ENCODE measurements at places on chromosomes 7 and 10.

DNA sequence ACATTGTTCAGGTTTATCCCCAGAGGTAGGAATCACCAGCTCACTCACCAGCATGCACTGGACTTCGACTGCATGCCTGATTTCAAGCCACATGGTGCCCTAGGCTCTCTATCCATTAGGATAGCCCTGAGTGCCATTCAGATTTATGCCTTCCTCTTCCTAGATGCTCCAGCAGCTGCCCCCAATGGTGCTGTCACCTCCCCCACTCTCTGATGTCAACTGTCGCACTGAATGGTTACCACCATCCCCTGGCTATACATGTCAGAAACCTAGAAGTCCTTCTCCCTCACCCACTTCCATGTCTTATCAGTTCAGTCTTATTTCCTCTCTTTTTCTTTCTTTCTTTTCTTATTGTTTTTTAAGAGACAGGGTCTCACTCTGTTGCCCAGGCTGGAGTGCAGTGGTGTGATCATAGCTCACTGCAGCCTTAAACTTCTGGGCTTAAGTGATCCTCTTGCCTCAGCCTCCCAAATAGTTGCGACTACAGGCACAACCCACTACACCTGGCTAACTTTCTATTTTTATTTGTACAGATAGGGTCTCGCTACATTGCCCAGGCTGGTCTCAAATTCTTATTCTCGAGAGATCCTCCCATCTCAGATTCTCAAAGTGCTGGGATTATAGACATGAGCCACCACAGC is 2.9 kb downstream of the SFXN4 start:
- no peak for DNase-seq

- no peak for DNase-seq
These were observed 42.2 kb upstream of the EGR2 start for GRCh38 chr10:62858364-62858763.

GRCh38 chr10:27581225-27581624 is 77.1 kb downstream of the RAB18 start:
- DNase-seq = no peak

- DNase-seq = no peak
These were observed 47.6 kb upstream of the ENO4 start for GRCh38 chr10:116801658-116802057.

GRCh38 chr7:114413761-114414155 is 857 bp upstream of the FOXP2 start:
- DNase-seq = no peak

DNA sequence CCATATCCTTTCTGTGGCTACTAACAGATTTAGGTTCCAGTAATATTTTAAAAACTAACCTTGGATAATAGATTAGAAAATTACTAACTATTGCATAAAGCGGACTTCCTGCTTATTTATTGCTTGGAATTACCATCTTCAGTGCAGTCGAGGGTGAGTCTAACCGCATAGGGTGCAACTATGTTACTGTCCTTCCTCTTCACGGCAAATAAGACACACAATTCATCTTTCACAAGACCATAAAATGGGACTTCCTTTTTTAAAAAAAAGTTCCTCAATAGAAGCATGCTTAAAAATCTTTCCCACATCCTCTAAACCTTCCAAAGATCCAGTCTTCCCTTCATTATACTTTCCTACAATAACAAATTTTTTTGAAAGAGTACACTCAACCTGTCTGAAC is 2.1 kb downstream of the SLC25A40 start:
- peak; percentile 90 for DNase-seq

DNA sequence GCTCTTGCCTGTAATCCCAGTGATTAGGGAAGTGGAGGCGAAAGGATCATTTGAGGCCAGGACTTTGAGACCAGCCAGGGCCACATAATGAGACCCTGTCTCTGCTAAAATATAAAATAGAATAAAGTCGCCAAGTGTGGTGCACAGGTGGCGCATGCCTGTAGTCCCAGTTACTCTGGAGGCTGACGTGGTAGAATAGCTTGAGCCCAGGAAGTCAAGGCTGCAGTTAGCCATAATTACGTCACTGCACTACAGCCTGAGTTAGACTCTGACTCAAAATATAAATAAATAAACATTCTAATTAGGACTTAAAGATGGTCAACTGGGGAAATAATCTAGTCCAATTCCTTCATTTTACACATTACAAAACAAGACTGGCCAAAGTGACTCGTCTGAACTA is 768 bp downstream of the CHCHD2 start:
- peak; percentile 70 for DNase-seq

DNA sequence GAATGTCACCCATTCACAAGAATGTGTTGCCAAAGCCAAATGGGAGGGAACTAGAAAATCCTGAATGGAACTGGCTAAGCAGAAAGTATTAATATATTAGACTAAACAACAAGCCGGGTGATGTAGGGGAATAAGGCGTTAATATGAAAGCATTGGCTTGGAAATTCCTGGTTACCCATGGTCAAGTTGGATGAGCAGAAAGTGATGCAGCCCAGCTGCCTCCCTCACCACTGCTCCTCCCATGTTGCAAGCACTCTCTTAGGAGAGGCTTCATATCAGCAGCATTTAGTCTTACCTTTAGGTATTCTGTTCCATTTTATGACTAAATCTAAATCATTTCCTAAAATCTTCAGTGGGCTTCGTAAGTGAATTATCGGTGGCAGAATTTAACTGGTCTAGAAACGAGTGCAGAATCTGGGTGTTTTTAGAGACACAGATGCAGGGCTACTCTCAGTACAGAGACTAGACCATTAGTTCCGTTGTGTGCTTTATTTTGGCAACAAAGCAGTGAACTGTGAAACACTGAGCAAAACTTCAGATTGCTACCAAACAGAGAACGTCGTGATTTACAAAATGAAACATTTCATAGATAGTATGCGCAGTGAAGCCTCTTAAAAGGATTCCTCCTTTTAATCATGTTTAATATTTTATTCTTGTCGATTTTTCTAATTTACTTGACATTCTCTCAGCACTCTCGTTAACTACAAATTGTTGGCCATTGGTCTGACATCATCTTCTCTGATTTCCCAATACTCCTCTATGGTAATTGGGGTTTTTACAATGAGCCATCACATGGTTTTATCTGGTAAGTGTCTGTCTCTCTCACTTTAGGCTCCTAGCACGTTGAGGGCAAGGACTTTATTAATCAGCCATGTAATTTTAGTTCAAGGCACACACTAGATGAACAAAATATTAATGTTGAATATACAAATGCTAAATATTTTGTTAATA is 22.0 kb upstream of the HGF start:
- DNase-seq = no peak

DNA sequence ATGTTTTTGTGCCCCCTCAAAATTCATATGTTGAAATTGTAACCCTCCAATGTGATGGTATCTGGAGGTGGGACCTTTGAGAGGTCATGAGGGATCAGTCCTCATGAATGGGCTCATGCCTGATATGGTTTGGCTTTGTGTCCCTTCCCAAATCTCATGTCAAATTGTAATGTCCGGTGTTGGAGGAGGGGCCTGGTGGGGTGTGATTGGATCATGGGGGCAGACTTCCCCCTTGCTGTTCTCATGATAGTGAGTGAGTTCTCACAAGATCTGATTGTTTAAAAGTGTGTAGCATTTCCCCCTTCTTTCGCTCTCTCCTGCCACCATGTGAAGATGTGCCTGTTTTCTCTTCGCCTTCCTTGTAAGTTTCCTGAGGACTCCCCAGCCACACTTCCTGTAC is 53.4 kb downstream of the TLL2 start:
- no peak for DNase-seq

GRCh38 chr10:6659451-6659850 is 79.4 kb upstream of the PRKCQ start:
- no peak for DNase-seq

GRCh38 chr7:157397731-157398691 is 61.2 kb downstream of the DNAJB6 start:
- no peak for DNase-seq

DNA sequence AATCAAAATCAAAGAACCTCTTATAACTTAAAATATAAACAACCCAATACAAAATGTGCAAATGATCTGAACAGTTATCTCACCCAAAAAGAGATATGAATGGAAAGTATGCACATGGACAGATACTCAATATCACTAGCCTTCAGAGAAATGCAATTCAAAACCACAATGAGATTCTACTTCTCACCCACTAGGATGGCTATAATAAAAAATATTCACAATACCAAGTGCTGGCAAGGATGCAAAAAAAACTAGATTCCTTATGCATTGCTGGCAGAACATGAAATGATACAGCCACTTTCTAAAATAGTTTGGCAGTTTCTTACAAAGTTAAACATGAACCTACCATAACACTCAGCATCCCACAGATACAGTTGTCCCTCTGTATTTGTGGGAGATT is 130.1 kb upstream of the LRRN3 start:
- no peak for DNase-seq

GRCh38 chr7:1761097-1761496 is 91.0 kb downstream of the ELFN1 start:
- DNase-seq = no peak

DNA sequence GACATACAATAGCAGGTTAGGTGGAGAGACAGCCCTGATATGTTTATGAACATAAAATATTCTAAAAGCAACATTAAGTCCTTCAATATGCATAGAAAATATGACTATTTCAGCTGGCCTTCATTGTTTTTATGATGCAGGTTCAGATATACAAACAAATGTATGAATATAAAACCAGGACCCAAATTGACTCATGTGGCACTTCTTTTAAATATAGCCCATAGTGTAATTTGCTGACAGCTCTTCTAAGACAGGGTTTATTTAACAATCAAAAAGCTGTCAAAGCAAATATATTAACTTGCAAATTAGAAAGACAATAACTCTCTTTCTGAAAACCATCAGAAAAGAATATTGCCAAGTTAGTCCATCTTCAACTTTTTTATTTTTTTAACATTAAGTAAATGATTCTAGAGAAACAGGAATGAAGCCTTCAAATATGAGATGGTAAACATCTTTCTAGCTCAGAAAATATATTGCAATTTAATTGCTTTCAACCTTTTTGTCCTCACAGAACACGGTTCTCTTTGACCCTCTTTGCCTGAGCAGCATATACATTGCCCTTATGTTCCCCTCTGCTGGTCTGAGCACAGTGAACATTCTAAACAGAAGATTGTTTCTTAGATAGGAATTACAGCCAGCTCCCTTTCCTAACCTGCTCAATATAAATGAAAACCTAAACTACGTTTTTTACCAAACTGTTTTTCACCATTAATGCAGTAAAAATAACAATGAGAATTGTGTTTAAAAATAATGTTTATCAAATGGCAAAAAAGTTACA is 82.8 kb downstream of the CACNA2D1 start:
- DNase-seq = no peak

- DNase-seq = no peak
These were observed 20.8 kb upstream of the VOPP1 start for GRCh38 chr7:55593172-55593514.

DNA sequence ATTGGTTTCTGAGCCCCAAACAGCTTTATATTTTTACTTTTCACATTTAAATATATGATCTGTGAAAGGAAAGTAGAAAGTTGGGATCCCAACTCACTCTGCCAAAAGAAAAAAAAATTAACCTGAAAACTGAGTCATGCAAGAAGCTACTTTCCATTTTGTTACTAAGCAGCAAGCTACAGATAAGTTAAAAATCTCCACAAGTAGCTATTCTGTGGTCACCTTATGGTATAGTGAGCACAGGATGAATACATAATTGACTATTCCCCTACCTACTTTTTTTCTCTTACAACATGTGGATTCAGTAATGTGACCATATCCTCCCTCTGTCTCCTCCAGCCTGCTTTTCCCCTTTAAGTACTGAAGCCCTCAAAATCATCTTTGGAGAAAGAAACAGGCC is 30.3 kb upstream of the CREB3L2 start:
- no peak for DNase-seq

- DNase-seq = no peak
These were observed 152.6 kb upstream of the PFKP start for GRCh38 chr10:2914741-2915140.

DNA sequence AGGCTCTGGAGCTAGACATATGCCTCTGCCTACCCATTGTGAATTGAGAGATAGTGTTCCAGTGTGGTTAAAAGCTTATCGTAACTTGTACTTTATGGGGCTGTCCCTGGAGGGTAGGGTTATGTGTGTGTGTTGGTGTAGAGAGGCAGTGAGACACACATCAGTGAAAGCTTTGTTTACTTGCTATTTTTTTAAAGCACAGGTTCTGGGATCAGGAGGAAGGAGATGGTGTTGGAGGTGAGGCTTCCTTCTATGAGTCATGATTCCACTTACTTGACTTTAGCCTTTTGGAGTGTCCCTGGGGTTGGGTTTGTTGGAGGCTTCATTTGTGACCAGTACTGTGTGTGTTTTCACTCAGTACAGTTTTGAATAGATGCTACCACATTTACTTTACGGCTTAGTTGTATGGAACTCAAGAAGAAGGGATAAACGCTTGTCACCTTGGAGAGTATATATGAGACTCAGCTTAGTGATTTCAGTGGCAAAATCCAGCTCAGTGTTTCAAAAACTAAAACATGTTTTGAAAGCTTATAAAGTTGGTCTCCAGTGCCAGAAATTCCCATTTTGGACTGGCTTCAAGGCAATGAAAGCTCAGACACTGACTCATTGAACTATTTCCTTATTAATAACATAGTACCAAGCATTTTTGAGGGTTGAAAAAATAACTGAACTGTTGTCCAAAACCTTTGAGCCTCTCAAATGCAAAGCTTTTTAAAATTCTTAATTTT is 106.2 kb downstream of the PLXDC2 start:
- DNase-seq = no peak

DNA sequence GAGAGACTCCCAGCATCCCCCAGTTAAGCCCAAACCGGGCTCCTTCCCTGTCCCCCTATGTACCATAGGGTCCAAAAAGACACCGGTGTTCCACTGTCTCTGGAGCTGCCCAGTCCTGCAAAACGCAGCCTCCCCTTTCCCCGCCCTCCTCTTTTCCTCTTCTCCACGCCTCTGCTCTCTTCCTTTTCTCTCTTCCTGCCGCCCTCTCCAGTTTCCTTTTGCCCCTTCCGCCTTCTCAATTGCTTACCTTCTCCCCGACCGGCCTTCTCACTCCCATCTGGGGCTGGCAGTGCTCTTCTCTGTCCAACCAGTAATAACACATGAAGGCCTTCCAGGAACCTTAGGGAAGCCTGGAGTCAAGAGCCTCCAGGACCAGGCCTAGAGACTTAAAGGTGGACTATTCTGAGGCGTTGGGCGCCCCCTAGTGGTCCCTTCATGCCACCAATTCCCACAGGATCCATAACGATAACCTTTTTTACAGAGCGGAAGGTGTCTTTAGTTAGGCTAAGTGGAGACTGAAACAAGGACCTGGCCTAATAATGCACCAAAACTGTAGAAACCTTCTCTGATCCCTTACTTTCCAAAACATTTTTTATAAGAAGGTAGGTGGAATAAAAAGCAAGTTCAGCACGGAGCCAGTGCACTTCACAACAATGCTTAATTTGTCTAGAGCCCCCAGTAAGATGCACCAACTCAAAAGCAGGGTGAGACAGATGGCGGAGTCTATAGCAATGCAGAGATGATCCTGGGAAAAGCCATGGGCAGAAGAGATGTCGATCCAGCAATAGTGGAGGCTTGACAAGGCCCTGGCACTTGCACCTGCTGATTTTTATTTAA is 27.2 kb upstream of the MSRB2 start:
- no peak for DNase-seq

GRCh38 chr7:155881471-155882350 is 69.4 kb upstream of the SHH start:
- DNase-seq = no peak

- DNase-seq = no peak
These were observed 16.7 kb upstream of the MAP3K8 start for GRCh38 chr10:30417301-30417700.

- no peak for DNase-seq
These were observed 102.9 kb upstream of the ARMC3 start for GRCh38 chr10:22824984-22825383.

GRCh38 chr7:46006723-46007122 is 85.7 kb upstream of the IGFBP3 start:
- no peak for DNase-seq

GRCh38 chr7:1912593-1913465 is 242.8 kb downstream of the ELFN1 start:
- DNase-seq = no peak
